Left cardiac atrium (tissue), 4 donors: ENCODE measurements at places on chromosomes 7 and 10. TPM values are rescaled to one million over a fixed set of nuclear protein-coding genes. Genes with fewer than 3 reads are reported as not detected.

UNCX gene
- not detected for total RNA-seq

DDC gene
- total RNA-seq = not detected

DOCK1 gene
- total RNA-seq = 27.3 TPM

GRCh38 chr7:157983502-157984422 is 603.9 kb downstream of the PTPRN2 start:
- DNase-seq = no peak

DNA sequence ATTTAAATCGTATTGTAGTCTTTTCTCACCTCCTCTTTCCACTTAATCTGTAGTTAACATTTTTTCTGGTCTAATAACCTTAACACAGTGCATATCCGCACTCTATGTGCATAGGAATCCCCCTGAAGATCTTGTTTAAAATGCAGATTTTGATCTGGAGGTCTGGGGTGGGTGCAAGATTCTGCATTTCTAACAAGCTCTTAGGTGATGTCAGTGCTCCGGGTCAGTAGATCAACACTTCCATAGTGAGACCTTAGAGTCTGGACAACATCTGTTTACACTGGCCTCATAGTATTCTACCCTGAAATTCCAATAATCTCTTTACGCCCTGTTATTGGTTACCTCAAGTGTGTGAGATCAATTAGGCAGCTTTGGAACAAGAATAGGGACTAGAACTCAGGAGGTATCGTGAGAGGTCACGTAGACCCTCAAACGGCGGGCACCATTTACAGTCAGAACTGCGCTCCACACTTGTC is 434 bp upstream of the PLEKHA8 start:
- no peak for DNase-seq

DNA sequence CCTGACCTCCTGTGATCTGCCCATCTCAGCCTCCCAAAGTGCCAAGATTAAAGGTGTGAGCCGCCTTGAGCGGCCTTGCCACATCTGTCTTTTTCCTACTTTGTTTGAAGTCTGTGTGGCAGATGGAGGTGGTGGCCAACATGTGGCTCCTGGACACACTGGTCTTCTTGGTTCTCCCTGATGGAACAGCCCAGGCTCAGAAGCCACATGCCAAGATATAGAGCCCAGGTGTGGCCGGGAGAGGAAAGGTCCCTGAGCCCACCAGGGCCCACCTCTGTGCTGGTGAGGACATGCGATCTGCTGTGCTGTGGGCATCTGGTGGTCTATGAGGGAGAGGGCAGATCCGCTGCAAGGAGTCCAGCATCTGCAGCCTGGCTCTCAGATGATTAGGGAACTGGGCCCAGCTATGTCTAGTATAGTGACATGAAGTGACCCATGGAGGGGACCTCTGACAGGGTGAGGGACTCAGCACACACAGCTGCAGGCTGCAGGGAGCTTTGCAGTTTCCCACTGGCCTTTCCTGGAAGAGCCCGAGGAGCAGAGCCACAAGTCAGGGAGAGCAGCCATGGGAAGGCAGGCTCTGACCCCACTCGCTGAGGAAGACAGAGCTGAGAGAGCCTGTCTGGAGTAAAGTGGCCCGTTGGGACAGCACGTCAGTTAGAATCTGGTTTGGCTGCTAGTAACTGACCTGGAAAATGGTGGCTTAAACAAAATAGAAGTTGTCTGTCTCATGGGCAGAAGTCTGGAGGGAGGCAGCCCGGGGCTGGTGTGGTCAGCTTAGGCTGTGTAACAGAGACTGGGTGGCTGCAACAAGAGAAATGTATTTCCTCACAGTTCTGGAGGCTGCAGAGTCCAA is 25.9 kb downstream of the ADCY1 start:
- no peak for DNase-seq

PRKCQ gene
- 0.62 TPM for total RNA-seq

GIMAP2 gene
- total RNA-seq = 9.2 TPM

DNA sequence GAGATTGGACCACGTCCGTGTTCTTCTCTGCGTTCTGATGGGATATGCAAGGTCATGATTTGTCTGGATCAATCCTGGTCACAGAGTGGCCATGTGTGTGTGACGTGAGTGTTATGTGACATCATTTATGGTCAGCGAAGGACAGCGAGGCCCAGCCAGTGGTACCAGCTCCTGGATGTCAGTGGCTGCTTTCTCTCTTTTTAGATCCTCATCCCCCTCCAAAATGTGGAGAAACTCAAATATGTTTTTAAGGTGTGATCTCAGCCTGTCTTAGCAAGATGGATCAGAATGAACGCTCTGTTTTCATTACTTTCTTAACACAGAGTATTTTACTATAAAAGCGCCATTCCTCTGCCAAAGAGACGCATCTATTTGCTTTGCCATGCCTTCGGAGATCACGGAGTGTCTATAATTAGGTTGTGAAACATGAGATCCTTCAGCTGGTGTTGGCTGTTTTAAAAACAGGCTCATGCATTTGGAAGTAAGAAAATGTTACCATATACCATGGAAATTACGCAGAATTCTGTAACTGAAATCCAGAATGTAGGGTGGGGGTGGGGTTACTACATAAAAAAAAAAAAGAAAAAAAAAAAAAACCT is 245.5 kb upstream of the TCERG1L start:
- DNase-seq = no peak

STARD3NL gene
- total RNA-seq = 31.8 TPM

- DNase-seq = no peak
These were observed 48.3 kb downstream of the COL17A1 start for GRCh38 chr10:104037261-104037951.
